ENCODE measurements at places on chromosomes 11 and 22. TPM values are rescaled to one million over a fixed set of nuclear protein-coding genes. Genes with fewer than 3 reads are reported as not detected.

- DNase-seq, result no peak
Observed at GRCh38 chr11:64852804-64853509, 8.5 kb upstream of the CDC42BPG start.

DNA sequence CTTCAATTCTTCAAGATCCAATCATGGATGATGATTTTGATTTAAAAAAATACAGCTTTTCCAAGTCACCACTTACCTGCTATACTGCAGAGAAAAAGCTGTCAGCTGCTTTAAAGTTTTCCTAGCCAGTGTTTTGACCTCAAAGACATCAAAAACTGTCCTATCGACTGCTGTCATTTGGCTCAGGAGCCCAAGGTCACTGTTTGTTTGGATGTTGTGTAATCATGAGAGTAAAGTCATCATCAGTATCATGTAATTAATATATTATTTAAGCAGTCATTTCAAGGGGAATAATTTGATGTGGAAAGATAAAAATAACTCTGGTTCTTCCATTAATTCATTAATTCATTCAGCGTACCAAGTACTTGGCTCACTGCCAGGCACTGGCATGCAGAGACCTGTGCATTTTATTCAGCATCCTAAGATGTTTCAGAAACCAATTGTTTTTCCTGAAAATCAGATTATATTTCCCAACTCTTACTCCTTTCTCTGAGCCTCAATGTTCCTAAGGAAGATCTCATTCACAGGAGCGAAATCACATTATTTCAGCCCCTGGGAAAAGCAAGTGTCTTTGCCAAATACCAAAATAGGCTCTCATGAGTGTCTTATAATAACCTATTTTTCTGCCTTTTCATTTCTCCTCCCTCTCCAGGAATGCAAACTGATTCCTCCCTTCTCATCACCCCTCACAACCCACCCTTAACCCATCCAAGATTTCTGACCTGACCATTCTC lies 59.9 kb downstream of the SLC1A2 start:
- no peak for DNase-seq

GRCh38 chr11:118111019-118111743 lies 24.4 kb upstream of the SMIM35 start:
- no peak for DNase-seq

GRCh38 chr11:67273260-67273990 lies 7.2 kb downstream of the GRK2 start:
- DNase-seq, result no peak

GRCh38 chr11:26323837-26324236 lies 8.1 kb upstream of the ANO3 start:
- no peak for DNase-seq

DNA sequence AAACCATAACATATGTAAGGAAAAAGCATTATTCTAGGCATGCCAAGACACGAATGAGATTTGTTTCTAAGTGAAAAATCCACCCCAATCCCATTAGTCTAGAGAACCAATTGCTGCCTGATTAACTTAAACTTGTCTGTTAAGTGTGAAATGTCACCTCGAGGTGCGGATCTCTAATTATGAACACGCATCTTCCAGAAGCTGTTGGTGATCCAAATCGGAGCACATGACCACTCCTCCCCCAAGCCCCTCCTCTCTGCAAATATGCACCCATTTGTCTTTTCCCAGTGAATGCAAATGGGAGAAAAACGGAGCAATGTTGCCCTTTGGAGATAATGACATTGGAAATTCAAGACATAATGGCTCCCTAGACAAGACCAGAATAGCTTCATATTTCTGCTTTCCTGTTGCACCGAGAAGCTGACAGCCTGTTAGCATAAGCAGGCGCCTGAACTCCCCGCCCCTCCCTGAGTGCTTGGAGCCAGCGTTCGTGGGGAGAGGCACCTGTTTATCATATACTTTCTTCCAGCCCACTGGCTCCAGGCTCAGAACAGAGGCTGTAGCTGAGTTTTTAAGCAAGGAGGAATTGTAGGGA lies 6.0 kb upstream of the FXYD6 start:
- no peak for DNase-seq

- no peak for DNase-seq
Observed at GRCh38 chr22:42294034-42294985, 23.9 kb upstream of the TCF20 start.

DNA sequence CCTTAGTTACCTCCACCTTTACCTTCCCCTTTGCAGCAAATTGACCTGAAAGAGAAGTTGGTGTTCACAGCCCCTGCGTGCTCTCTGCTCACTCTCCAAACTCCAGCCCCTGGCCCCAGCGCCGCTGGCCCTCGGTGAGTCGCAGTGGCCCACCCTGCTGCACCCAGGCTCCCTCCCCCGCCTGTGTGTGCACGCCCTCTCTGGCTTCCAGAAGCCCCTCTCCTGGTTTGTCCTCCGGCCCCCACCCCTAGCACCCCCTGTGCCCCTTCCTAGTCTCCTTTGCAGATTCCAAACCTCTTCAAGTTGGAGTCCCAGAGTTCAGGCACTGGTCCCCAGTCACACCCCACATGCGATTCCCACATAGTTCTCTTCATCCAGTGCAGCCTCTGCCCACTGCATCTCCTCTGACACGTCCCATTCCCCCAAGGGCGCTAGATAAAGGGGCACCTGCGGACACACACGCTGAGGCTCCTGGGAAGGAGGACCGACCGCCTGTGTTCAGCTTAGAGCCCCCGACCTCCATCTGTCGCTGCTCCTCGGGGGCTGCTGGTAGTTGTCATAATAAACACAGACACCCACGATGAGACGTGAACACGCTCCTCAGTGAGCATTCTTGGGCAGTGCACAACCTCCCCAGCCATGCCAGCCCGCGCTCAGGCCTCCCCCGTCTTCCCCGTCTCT lies 1.5 kb upstream of the PHRF1 start:
- no peak for DNase-seq

- no peak for DNase-seq
Observed at GRCh38 chr22:28779833-28780232, 7.3 kb downstream of the CCDC117 start.

DNA sequence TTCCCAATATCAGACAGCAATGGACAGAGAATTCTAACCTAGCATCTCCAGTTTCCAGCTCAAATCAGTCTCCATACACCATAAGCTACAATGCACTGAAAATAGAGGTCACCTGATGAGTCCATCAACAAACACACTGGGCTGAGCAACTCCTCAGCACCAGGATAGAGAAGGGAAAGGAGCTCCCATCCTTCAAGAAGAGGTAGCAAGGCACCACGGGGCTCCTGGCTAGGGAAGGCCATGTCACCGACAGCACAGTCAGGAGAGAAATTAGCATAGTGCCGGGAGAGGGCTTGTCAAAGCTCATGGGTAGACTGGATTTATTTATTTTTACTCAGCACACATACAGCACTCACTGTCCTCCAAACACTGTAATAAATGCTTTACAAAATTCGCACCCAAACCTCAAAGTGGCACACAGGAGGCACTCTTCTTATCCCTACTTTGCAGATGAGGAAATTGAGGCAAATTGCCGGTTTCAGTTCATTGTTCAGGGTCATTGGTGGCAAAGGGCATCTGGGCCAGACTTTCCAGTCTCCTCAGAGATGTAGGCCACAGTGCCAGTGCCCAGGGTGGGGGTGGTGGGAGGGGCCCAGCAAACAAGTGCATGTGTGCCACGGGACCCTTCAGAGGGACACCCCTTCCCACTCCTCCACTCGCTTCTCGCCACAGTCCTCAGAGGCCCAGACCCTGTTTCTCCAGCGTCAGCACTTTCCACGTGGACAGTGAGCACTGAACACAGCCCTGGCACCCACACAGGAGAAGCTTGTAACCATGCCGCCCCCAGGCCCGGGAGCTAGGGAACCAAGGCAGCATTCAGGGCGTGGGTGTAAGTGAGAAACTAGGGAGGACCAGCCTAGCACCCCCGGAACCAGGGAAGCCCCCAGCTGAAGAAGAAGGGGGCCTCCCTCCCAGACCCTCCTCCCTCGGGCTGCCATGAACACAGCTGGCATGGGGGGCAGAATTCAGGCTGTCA lies 1417.4 kb downstream of the TBC1D22A start:
- DNase-seq, result no peak

- DNase-seq, result no peak
Observed at GRCh38 chr22:31925056-31925455, 19.3 kb upstream of the YWHAH start.

DNA sequence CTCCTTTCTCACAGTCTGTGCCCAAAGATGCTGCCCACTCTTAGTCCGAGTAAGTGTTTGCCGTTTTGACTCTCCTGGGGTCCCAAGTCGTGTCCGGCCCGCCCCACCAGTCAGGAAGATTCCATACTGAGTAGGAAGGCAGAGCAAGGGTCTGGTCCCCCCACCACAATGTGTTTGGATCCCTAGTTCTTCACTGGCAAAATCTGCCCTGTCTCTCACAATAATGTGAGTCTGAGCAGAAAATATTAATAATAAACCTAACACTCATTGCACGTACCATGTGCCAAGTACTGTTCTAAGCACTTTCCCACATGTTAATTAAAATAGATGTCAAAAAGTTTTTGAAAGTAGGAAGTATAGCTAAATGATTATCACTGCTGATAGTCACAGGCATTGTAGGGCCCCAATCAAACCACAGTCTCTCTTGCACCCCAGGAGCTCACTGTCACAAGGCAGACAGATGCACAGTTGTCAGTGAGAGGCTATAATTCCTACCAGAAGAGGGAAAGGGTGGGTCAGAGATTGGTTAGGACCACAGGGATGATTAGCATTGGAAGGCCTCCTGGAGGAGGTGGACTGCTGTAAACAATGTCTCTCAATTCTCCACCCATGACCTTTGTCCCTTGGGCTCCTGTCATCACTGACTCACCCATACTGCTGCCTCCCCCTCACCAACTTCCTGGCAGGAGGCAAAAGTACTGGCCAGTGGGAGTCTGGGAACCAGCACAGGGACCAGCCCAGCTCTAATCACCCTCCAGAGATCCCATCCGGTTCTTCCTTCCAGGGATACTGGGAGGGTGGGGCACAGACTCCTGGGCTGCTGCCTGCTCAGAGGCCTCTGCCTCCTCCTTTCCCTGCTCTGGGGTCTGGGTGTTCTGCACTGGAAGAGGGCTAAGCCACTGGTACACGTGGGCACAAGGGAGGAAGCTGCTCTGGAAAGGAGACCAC lies 1.0 kb upstream of the POLD4 start:
- DNase-seq, result peak; percentile 86

DNA sequence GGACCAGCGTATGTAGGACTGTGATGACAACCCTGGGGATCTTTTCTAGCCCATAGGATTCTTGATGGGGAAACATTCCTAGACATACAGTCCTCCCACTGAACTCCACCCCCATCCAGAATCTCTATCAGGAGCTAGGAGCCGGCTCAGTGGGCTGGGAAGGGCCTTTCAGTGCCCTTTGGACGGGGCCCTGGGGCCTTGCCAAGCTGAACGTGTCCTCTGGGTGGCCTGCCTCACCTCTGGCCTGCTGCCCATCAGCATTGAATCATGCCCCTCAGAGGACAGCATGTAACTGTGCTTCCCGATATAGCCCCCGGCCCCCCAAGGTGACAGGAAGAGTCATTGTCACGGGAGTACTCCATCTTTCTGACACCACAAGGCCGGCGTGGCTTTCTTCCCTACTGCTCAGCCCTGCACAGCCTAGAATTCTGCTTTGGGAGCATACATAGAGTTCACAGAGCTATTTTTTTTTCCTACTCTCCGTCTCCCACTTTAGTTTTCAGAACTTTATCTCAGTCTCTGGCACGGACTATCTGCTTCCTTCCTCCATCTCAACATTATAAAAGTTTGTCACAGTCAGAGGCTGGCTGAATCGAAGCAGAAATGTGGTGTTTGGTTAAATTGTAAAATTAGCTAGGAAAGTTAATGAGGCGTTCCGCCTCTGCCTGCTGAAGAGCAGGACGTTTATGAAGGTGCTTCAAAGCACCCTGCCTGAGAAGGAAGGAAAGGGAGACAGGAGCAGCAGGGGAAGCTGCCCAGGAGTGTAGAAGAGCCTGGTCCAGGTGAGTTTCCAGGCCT lies 111.9 kb downstream of the ZBTB16 start:
- DNase-seq, result no peak

DNA sequence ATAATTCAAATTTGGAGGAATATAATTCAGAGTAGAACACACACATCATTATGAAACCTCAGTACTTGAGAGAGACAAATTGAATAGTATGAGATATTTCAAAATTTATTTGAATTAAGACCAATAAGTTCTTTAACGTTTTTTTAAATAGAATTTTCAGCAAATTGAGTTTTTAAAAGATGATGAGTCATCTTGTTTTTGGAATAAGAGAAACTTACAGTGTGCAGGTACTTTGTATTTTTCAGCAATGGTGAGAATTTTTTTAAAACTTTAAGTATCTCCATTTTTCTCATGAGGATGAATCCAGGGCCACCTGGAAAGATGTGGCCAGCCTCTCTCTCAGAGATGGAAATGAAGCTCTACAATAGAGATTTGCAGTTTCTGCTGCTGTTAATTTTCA lies 1015.0 kb upstream of the TENM4 start:
- no peak for DNase-seq

DNA sequence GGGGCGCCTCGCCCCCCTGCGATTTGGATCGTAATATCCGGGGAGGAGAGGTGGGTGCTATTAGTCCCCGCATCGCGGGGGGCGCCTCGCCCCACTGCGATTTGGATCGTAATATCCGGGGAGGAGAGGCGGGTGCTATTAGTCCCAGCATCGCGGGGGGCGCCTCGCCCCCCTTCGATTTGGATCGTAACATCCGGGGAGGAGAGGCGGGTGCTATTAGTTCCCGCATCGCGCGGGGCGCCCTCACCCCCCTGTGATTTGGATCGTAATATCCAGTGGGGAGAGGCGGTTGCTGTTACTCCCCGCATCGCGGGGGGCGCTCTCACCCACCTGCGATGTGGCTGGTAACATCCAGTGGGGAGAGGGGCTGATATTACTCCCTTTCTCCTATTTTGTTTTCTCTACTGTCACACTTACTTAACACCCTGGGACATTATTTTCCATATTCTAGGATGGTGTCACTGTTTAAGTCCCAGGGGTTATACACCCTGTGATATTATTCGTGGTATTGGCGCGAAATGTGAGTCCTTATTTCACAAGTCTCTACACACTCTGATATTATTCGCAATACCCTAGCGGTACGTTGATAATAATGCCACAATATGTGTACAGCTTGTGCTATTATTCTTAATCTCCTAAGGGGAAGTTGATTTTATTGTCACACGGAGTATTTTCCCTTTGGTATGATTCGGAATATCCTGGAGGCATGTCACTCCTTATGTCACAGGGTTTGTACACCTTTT lies 57.8 kb upstream of the ALDH3B2 start:
- DNase-seq, result no peak

GRCh38 chr22:49305214-49305965 lies 522.3 kb downstream of the BRD1 start:
- no peak for DNase-seq

GRCh38 chr11:33089776-33090175 lies 50.4 kb downstream of the TCP11L1 start:
- no peak for DNase-seq

DNA sequence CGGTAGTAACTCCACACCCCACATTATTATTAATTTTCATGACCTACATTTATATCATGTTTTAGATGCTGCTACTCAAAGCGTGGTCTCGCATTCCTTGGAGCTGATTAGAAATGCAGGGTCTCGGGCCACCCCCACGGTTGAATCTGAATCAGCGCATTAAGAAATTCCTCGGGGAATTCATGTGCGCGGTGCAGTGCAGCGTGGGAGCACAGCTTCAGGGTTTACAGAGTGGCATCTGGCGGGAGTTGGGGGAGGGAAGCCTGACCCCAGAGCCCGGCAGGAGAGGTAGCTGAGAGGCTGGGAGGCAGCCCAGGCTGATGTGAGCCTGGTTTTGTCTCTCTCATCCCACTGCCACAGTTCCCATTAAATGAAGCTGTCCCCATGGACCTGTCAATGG lies 48.1 kb upstream of the DAGLA start:
- no peak for DNase-seq

Gene CCDC87
- 0.15 TPM for polyA plus RNA-seq

Gene XKR3
- not detected for polyA plus RNA-seq

Gene GLB1L2
- polyA plus RNA-seq, result 0.18 TPM

Gene MUC5B
- not detected for polyA plus RNA-seq

Gene PRG2
- polyA plus RNA-seq, result not detected

Data from BJ (cell line).